T47D (cell line): ENCODE measurements at places on chromosomes 7 and 10.

- DNase-seq: no peak
Measured at GRCh38 chr7:157568770-157569584, 232.2 kb downstream of the DNAJB6 start.

DNA sequence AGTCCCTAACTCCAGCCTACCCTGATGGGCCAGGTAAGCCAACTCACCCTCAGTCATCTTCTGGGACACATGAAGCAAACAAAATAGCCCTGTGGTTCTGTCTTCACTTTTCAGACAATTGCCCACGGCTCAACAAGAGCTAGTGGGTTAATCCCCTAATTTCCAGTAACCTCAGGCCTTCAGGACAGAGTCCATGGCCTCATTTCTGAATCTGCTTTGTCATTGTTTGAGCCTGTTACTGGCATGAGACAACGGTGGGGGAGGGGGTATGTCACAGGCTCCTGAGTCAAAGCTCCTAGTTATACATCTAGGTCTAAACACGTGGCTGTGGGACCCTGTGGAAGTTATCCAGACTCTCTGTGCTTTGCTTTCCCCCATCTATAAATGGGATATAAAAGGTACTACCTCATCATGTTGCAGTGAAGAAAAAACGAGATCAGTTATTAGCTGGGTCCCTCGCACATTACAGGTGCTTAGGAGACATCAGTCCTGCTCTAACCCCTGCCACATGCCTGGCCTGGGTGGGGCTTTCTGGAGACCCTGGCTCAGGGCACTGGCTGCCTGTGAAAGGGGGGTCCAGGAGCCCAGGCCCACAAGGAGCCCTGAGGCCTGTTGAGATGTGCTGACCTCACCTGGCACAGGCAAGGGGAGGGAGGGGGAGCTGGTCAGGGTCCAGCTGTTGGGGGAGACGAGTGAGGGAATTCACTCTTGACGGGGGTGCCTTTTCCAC, 16.5 kb downstream of the MAT1A start:
- peak; percentile 28 for DNase-seq

- DNase-seq: no peak
Measured at GRCh38 chr10:69334302-69335062, 56.2 kb downstream of the HK1 start.

DNA sequence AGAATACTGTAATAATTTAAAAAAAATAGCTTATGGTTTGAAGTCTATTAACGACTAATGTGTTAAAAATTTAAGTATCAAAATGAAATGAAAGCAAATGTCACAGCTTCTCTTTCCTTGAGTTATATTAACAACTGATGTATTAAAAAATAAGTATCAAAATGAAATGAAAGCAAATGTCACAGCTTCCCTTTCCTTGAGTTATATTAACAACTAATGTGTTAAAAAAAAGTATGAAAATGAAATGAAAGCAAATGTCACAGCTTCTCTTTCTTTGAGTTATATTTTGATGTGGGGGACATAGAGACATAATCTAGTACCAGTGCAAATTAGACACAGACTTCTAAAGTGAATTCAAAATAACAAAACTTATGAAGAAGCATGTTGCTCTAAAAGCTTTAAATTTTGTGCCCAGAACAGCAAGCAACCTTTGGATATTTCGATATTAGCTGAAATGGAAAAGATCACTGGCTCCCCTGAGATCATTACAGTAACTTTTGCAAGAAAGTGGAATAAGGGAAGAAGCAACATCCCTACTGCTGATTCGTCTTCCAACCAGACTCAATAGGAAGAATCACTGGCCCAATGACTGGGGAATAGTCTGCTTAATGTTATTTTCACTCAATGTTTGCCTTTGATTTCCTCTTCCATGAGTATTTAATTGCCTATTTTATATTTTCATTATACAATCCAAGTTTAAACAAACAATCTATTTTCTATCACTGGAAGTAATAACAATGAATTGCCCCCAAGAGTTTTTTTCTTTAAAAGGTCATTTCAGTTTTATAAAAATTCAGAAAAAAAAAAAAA, 8.0 kb downstream of the SKAP2 start:
- DNase-seq: no peak

GRCh38 chr10:29056729-29057128, 232.1 kb upstream of the LYZL1 start:
- no peak for DNase-seq

DNA sequence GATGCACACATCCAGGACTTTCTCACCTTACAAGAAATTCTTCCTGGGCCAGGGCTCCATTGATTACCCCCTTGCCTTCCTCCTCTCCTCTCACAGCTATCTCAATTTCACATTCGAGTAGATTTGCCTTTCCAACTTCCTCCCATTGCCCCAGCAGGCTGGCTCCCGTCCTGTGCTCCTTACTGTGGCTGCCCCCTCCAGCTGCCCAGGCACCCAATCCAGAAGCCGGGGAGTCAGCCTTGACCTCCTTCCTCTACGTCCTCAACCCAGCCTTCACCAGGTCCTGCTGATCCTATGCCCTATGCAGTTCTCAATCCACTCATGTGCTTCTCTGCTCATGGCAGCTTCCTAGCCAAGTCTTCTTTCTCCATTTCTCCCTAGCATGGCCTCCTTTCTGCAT, 85.7 kb upstream of the GPR26 start:
- no peak for DNase-seq

DNA sequence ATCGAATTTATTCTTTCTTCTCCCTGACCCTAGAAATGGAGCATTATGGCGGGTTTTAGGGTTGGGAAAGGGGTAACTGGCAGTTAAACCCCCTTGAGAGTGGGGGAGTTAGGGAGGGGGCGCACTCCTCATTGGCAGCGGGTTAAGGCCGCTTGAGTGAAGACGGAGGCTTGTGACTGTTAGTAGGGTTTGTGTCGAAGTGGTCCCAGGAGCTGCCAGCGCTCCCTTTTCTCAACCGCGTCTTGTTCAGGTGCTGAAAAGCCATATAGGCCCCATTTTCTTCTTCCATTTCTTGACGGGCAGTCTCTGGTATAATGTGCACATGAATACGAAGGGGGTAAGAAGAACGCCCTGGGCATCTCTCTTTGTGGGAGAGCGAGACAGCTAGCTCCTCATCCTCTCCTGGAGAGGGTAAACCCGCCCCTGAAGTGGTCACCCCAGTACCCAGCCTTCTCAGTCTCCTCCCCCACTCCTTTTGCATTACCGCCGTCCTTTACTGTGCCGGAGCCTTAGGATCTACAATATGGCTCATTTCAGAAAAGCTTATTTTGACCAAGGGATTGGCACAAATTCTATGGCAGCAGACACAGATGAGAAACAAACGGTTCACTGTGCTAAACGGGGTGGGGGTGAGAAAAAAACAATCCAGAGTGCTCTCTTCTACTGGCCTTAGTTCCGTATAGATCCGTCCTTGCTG, 836 bp downstream of the KMT2E start:
- no peak for DNase-seq

- DNase-seq: no peak
Measured at GRCh38 chr10:124627866-124628675, 116.1 kb downstream of the FAM53B start.

- DNase-seq: peak; percentile 31
Measured at GRCh38 chr10:4847561-4848355, 21.8 kb downstream of the AKR1E2 start.

GRCh38 chr7:21542891-21543527, at the start of gene DNAH11:
Gene DNAH11, plus strand, starts transcription at chr7:21543039. Its CDS starts 207 bp downstream, at chr7:21543246.
- no peak for DNase-seq

DNA sequence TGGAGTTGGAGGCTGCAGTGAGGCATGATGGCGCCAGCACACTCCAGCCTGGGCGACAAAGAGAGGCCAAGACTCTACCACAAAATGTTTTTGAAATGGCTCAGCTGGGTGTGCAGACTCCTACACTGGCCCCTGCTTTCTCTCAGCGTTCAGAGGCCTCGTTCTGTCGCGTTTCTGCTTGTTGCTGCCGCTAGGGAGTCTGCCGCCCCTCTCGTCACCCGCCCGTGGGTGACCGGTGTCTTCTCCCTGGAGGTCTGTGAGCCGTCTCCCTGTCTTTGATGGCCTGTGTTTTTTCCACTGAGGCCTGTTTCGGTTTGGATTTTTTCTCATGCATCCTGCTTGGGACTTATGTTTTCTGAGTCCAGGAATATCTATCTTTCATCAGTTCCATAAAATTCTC, 23.6 kb upstream of the UNCX start:
- DNase-seq: no peak

DNA sequence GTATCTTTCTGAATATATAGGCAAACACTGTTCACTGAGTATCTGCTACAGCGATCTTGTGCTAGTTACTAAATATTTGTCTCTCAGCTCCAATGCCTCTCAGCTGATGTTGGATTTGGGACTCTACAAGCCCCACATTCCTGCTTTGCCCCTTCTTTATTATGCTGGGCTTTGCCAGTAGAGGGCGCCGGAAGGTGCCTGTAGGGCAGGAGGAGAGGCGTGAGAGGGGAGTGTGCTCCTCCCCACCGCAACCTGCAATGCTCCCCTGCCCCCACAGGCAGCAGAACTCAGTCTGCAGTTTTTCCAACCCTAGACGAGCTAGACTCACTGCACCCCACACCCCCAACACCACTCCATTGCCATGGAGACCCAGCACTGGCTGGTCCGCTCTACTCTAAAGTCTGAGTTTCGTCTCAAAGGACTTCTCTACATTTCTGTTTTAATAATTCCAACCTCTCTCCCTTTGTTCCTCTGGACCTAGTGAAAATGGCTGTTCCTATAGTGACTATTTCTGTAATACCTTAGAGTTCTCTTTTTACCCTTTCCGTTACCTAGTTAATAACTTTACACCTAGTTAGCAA, 337.6 kb downstream of the CCSER2 start:
- no peak for DNase-seq

DNA sequence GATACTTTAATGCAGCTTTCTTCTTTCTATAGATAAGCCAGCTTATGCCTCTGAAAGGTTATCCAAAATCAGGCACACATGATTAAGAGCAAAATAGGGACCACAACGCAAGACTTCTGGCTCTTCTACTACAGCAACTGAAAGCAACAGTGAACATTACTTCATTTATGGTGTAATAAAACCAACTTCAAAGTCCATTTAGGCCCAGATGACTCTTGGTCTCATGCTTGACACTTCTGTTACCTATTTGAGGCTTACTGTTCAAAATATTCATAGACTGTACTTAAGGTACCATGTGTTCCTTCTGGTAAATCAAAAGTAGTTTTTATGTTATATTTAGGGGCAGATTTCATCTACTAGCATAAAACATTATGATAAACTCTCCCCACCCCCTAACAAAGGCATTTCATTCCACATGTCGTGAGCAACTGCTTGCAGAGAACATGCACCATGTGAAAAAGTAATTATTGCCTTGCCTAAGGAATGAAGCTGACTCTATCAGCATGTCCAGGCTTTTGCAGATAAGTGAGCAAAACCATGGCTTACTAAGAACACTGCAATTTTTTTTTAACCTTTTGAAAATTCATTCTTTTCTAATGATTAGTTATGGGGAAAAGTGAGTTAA, 154.9 kb upstream of the ITGB1 start:
- DNase-seq: no peak

GRCh38 chr10:47361293-47361692, 13.1 kb downstream of the RBP3 start:
- DNase-seq: no peak

DNA sequence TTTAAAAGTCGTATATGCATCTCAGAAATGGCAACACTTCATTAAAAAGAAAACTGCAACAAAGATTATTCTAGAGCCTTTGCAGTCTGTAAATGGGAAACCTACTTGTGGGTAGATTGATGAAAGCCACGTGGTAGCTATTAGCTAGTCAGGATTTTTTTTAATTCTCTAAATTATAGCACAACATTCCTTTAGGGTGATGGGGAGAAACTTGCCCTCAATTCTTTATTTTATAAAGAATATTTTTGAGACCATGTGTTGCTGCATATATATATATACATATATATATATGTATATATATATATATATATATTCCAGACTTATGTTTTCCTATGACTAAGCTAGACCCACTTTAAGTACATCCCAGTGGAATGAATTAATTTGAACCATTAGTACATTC, 118.0 kb downstream of the PPP1R3A start:
- DNase-seq: no peak

DNA sequence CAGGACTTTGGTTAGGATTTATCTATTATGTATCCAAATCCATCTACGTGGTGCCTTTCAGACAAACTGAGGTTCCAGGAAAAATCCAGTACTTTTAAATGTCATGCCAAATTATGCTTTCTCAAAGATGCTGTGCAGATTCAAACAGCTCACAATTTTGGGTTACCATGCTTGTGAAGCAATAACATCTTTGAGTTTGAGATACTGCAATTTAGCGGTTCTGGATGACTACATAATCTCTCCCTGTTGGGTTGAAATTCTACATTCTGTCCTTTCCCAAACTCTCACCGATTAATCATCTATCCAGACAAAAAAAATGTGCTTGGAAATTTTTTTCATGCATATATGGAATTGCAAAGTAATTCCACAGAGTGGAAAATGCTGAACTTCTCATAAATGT, 3.5 kb downstream of the RHOBTB1 start:
- no peak for DNase-seq

DNA sequence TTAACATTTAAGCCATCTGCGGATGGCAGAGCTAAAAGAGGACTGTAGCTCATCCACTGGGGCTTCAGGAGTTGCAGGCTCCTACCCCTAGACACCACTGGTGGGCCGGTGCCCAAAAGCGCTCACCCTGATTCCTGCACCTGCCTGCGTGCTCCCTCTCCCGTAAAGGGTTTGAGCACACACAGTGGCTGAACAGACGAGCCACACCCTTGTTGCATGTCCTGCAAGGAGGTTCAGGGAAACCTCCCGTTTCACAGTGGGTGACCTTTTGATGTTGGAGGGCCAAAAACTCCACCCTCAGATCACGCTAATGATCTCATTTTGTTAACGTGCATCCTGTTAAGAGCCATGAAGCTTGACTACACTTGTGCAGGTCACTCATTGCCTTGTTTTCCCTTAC, 37.9 kb downstream of the SYPL1 start:
- no peak for DNase-seq

GRCh38 chr7:52586704-52587103, 448.7 kb upstream of the POM121L12 start:
- no peak for DNase-seq

DNA sequence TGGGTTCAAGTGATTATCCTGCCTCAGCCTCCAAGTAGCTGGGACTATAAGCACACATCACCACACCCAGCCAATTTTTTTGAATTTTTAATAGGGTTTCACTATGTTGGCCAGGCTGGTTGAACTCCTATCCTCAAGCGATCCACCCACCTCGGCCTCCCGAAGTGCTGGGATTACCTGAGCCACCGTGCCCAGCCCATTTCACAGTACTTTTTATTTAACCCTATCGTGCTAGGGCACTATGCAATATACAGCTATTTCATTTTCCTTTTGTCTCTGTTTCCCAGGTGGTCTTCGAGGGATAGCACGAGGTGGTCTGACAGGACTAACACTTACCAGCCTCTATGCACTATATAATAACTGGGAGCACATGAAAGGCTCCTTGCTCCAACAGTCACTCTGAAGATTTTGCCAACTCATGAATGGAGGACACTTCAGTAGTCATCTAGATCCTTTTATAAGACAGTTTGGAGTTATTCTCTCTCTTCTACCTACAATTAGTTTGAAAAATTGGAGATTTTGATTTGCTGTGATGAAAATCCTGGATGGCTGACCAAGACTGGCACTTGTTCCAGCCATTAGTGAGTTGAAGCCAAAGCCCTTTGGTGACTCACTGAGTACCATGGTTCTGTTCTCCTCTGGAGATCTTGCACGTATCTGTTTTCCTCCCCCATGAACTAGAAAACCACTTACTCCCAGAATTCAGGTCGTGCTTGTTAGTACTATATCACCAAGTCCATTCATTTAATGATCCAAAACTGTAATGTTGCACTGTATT, 27.3 kb downstream of the NCOA4 start:
- no peak for DNase-seq
